ENCODE measurements at places on chromosomes 2 and 18.

- DNase-seq = no peak
Measured at GRCh38 chr2:210363876-210364275, 48.9 kb upstream of the MYL1 start.

- no peak for DNase-seq
Measured at GRCh38 chr2:182166406-182166805, 180.8 kb downstream of the PPP1R1C start.

DNA sequence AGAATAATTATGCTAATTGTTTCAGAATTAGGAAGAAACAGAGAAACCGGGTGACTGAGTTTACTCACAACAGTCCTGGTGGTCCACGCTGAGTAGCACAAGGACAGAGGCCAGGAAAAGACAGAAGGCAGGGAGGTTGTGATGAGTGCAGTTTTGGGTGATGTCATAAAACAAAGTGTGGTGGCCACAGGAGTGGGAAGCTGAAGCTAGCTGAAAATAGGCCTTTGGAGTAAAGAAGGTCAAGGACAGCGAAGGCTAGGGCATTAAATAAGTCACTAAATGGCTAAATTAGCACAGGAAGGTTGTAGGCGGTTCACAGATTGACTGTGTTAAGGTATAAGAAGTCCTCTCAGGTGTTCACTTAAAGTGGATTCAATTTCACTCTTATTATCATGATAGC lies 120.9 kb upstream of the TTN start:
- no peak for DNase-seq

- no peak for DNase-seq
Measured at GRCh38 chr2:99597616-99598015, 107.8 kb upstream of the REV1 start.

- no peak for DNase-seq
Measured at GRCh38 chr2:48651158-48651790, 33.6 kb downstream of the GTF2A1L start.

GRCh38 chr2:231926761-231927565 lies 767 bp upstream of the NPPC start:
- peak; percentile 10 for DNase-seq

DNA sequence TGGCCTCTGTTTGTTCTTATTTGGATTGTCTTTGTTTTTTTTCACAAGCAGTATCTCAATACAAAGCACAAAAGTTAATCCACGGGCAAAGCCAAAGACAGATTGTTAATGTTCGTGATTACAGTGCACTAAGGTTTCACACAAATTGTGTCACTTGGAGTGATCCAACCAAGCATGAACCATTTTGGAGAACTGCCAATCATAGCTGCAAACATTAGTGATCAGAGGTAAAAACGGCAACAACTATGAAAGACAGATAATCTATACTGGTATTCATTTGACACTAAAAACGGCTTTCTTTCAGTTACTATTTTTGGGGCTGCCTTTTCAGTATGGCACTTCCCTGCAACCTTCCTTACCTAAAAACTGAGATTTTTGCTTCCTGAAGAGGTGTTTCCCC lies 213.1 kb upstream of the GULP1 start:
- DNase-seq = no peak

GRCh38 chr2:153715218-153715850 lies 156.4 kb upstream of the GALNT13 start:
- DNase-seq = no peak

- peak; percentile 91 for DNase-seq
Measured at GRCh38 chr2:31138037-31138962, at the start of gene GALNT14. Gene GALNT14, minus strand, starts transcription at chr2:31138440. Its CDS starts 354 bp downstream, at chr2:31138086.

Measured in suppressor macrophage (primary cell).